IMR-90 (cell line): ENCODE measurements at places on chromosomes 16 and 17. TPM values are rescaled to one million over a fixed set of nuclear protein-coding genes. Genes with fewer than 3 reads are reported as not detected.
A peak's percentile ranks its signal among the peaks of the same experiment; 100 is the strongest.

The CCL3 gene
- total RNA-seq = not detected in 2 replicates

The HOXB1 gene
- not detected in 2 replicates for total RNA-seq

The ZNF385C gene
- not detected in 2 replicates for total RNA-seq

The ASB16 gene
- total RNA-seq = not detected in 2 replicates

The FBXW10 gene
- not detected in 2 replicates for total RNA-seq

DNA sequence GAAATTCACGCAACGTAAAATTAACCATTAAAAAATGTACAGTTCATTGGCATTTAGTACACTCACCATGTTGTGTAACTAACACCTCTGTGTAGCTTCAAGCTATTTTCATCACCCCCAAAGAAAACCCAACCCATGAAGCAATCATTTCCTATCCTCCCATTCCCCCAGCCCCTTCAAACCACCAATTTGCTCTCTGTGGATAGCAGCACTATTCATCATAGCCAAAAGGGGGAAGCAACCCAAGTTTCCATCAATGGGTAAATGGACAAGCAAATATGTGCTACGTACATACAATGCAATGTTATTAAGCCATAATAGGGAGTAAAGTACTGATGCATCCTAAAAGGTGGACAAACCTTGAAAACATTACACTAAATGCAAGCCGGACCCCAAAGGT is 10.9 kb upstream of the KRT222 start:
- H3K4me3 ChIP-seq = no peak overlapping the region
- no peak for DNase-seq
- H3K27ac ChIP-seq = no peak overlapping the region
- H3K36me3 ChIP-seq = no peaks in the 10 kb centered on the region
- peaks cover 43% of the 10 kb centered on the region for H3K27me3 ChIP-seq

DNA sequence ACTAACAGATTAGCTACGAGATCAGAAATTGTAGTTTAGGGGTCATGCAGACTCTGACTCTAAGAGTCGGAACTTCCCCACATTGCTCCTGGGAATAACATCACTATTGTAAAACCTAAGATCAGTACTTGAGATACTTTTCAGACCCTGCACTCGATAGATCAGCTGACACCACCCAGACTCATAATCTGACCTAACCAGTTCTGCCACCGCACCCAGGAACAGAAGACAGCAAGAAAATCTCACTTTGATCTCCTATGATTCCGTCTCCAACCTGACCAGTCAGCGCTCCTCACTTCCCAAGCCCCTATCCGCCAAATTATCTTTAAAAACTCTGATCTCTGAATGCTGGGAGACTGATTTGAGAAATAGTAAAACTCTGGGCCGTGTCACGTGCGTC is 27.2 kb upstream of the ASGR2 start:
- no peaks in the 10 kb centered on the region for H3K36me3 ChIP-seq
- H3K4me1 ChIP-seq = no peaks in the 10 kb centered on the region
- DNase-seq = no peak
- peaks cover 52% of the 10 kb centered on the region for H3K27me3 ChIP-seq

DNA sequence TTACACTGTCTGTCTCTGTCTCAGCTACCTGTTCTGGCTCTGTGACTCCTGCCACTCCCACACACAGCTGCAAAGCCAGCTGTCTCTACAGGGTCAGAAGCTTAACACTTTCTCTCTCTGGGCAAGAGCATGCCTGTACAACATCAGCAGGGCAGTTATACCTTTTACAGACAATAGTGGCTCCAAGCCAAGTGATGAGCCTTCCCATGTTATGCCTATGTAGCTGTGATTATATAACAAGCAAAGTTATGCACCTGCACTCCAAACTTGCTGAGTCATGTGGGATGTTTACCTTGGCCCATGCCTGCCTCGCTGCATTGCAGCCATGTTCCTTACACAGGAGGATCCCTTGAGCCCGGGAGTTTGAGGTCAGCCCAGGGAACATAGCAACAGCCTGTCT is 31.8 kb upstream of the APPBP2 start:
- no peaks in the 10 kb centered on the region for H3K27me3 ChIP-seq
- no peak overlapping the region for H3K27ac ChIP-seq
- no peak for DNase-seq
- H3K36me3 ChIP-seq = no peaks in the 10 kb centered on the region
- H3K4me3 ChIP-seq = no peak overlapping the region

DNA sequence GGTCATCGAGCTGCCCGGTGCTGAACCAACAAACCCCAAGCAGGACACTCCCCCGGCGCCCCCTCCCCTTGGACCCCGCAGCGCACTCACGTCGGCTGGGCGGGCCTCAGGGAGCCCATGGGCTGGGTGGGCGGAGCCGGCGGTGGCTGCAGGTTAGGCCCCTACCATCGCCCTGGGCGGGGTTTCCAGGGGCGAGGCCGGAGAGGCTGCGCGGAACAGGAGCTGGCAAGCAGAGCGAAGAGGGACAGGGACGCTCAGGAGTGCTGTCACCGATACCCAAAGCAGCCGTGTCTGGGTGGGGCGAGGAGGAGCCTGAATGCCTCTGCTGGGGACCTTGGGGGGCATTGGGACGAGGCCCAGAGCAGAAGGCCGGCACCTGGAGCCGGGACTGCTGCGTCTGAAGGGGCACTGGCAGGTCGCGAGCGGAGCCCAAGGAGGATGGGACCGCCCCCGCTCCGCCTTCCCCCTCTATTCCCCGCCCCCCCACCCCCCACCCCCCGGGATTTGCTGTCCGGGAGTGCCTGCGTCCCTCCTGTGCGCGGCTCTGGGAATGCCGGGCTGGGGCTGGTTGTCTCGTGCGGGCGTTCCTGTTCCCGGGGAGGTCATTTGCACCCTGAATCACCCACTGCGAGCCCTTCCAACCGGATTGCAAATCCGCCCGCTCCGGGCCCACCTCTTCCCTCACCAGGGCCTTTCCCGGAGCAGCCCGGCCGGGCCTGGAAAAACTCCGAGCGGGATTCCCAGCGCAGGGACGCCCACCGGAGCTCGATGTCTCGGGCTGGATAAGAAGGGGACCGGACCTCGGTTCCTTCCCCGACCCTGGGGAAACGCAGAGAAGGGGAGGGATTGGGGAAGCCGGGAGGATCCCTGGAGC is 902 bp downstream of the ARHGAP27 start:
- no peak overlapping the region for H3K27ac ChIP-seq
- peaks cover 12% of the 10 kb centered on the region for H3K36me3 ChIP-seq
- H3K4me1 ChIP-seq = peaks cover 6% of the 10 kb centered on the region; the same call in 1 of the 2 replicates
- H3K27me3 ChIP-seq = peaks cover 45% of the 10 kb centered on the region

- no peak for DNase-seq
- H3K4me3 ChIP-seq = no peak overlapping the region
- H3K4me1 ChIP-seq = no peaks in the 10 kb centered on the region
- peaks cover 50% of the 10 kb centered on the region for H3K36me3 ChIP-seq
- H3K27ac ChIP-seq = no peak overlapping the region
Observed at GRCh38 chr17:36509272-36509985, 22.9 kb downstream of the ZNHIT3 start.

DNA sequence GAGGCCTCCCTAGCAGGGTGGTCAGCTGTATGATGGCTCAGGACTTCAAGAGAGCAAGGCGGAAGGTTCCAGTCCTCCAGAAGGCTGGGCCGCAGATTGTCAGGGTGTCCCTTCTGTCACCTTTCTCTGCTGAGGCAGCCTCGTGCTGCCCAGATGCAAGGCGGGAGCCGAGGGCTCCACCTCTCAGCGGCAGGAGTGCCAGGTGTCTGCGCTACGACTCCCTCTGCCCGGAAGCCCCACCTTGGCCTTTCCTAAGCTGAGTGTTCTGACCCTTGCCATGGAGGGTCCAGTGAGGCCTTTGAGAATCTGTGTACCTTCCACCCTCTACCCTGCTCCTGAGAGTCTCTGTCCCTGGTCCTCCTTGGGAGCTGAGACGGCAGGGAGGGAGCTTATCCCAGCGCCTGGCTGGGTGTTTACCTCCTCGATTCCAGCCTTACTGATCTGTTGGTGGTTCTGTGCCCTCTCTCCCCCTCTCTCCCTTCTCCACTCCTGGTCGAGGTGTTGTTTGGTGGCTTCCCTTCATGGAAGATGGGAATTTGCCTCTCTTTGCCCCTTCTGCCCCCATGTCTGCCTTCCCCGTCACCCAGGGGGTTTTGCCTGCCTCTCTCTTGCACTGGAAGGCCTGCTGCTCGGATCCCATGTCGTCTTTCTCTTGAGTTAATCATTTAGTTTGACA is 2.2 kb upstream of the ZNF750 start:
- H3K36me3 ChIP-seq = no peaks in the 10 kb centered on the region
- H3K4me3 ChIP-seq = no peak overlapping the region
- no peak for DNase-seq
- no peaks in the 10 kb centered on the region; the same call in 1 of the 2 replicates for H3K4me1 ChIP-seq
- H3K27me3 ChIP-seq = no peaks in the 10 kb centered on the region
- H3K27ac ChIP-seq = no peak overlapping the region

DNA sequence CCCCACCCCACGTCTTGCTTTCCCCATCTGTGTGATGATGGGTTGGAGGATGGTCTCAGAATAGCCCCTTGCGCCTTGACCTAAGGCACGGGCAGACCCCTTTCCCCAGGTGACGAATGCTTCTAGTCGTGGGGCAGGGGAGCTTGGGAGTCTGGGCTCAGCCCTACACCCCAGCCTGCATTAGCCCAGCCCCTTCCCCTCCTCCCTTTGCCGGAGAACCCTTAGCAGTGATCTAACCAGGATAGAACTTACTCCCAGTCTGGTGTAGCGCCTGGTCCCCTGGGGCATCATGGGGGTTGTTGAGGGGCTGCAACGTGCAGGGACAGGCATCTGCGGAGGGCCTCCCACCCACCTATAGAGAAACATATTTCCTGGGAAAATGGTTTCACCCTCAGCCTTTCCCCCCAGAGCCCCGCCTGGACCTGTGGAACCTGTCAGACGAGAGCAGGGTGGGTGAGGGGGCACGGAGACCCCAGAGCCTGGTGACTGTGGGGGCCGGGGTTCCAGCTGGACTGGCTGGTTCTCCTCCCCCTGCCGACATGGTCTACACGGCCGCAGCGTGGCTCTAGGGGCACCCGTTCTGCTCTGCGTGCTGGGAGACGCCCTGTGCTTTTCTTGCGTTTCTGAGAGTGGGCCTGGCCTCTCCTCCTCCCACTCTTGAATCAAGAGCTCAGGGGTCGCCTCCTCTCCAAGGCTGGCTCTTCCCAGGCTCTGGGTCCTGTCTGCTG is 4.7 kb downstream of the SMTNL2 start:
- H3K36me3 ChIP-seq = no peaks in the 10 kb centered on the region
- H3K4me1 ChIP-seq = peaks cover 4% of the 10 kb centered on the region; the same call in 1 of the 2 replicates
- H3K27ac ChIP-seq = no peak overlapping the region
- peaks cover 63% of the 10 kb centered on the region for H3K27me3 ChIP-seq

DNA sequence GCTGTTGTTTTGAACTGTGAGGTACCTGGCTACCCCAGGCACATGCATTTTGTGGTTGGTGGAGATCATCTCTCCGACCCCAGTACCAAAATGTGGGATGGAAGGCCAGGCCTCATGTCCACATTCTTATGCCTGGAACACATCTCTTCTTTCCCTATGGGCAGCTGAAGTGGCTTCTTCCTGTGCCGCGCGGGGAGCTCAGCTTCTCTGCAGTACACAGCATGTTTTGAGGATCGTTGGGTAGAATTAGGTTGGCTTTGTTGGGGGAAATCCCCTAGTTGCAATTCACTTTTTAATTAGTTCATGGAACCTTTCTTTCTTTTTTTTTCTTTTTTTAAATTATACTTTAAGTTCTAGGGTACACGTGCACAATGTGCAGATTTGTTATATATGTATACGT is 242.1 kb downstream of the MSI2 start:
- H3K36me3 ChIP-seq = no peaks in the 10 kb centered on the region
- H3K27me3 ChIP-seq = no peaks in the 10 kb centered on the region
- H3K4me1 ChIP-seq = no peaks in the 10 kb centered on the region
- no peak for DNase-seq
- H3K27ac ChIP-seq = no peak overlapping the region

- no peak overlapping the region for H3K4me3 ChIP-seq
- H3K27ac ChIP-seq = no peak overlapping the region
- no peaks in the 10 kb centered on the region for H3K27me3 ChIP-seq
- H3K36me3 ChIP-seq = no peaks in the 10 kb centered on the region
- H3K4me1 ChIP-seq = peaks cover 19% of the 10 kb centered on the region
Observed at GRCh38 chr17:40854175-40854814, 12.7 kb downstream of the KRT12 start.

GRCh38 chr16:21684199-21684598 is 20.4 kb downstream of the OTOA start:
- no peak for DNase-seq
- H3K4me1 ChIP-seq = no peaks in the 10 kb centered on the region
- no peaks in the 10 kb centered on the region for H3K36me3 ChIP-seq
- H3K27ac ChIP-seq = no peak overlapping the region
- H3K27me3 ChIP-seq = peaks cover 2% of the 10 kb centered on the region; the same call in 1 of the 2 replicates

- no peaks in the 10 kb centered on the region for H3K4me1 ChIP-seq
- H3K27me3 ChIP-seq = peaks cover 2% of the 10 kb centered on the region; the same call in 1 of the 2 replicates
- no peak overlapping the region for H3K27ac ChIP-seq
- H3K36me3 ChIP-seq = no peaks in the 10 kb centered on the region
- peak; percentile 20 for DNase-seq
- H3K4me3 ChIP-seq = no peak overlapping the region
Observed at GRCh38 chr17:5050278-5050677, 15.1 kb upstream of the SLC52A1 start.

- H3K27me3 ChIP-seq = no peaks in the 10 kb centered on the region
- H3K36me3 ChIP-seq = no peaks in the 10 kb centered on the region
- no peak overlapping the region for H3K4me3 ChIP-seq
- DNase-seq = no peak
- H3K27ac ChIP-seq = peak overlapping the region; percentile 61; the same call in 1 of the 2 replicates
- peaks cover 7% of the 10 kb centered on the region for H3K4me1 ChIP-seq
Observed at GRCh38 chr16:82059161-82059982, 24.3 kb downstream of the HSD17B2 start.

- H3K4me3 ChIP-seq = no peak overlapping the region
- DNase-seq = no peak
- no peaks in the 10 kb centered on the region for H3K27me3 ChIP-seq
- H3K4me1 ChIP-seq = no peaks in the 10 kb centered on the region
- H3K27ac ChIP-seq = no peak overlapping the region
Observed at GRCh38 chr16:20332411-20332810, 5.1 kb upstream of the GP2 start.

GRCh38 chr17:17681744-17682292 is 560 bp downstream of the RAI1 start:
- no peaks in the 10 kb centered on the region for H3K36me3 ChIP-seq
- peaks cover 22% of the 10 kb centered on the region for H3K4me1 ChIP-seq
- DNase-seq = no peak
- H3K27ac ChIP-seq = peak overlapping the region; percentile 81

DNA sequence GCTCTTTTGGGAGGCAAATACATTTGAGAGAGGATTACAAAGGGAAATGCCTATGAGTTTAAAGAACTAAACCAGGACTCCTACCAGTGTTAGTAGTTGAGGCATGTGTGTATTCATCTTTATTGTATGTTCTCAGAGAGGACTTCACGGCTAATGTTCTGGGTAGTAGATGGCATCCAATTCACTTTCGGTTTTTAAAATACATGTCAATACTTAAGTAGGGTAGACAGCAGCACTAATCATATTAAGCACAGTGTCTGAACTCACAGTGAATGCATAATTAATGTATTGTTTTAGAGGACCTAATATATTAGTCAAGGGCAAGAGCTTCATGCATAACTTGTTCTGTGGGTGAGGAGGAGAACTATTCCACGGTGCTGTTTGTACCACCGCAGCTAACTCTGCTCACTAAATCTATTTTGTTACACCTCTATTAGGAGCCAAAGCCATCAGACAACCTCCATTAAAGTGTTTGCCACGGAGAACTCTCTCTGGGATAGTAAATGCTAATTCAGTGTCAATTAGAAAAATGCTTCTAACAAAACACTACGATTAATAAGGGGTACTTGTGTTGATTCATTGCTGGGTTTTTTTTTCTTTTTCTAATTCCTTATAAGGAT is 56.3 kb downstream of the COX10 start:
- no peak overlapping the region for H3K27ac ChIP-seq
- H3K4me1 ChIP-seq = no peaks in the 10 kb centered on the region; the same call in 1 of the 2 replicates
- no peaks in the 10 kb centered on the region for H3K36me3 ChIP-seq
- H3K27me3 ChIP-seq = no peaks in the 10 kb centered on the region
- no peak overlapping the region for H3K4me3 ChIP-seq
- DNase-seq = no peak
